ENCODE measurements at places on chromosomes 13 and 19.

DNA sequence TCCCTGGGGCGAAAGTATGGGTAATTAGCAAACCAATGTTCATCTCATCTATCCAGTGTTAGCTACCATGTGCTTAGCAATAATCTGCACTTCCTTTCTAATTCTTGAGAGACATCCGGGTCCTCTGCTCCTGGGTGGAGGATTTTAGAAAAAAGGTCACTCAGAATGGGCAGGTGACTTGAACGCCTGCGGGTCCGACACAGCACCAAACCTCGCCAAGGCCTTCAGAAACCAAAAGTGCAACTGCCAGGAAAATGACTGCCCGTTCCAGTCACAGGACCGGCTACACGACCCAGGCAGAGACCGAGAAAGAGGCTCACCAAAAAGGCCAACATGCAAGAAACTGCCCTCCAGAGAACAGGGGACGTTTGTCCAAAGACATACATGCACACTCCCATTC lies 39.9 kb downstream of the ZNF146 start:
- DNase-seq = no peak

DNA sequence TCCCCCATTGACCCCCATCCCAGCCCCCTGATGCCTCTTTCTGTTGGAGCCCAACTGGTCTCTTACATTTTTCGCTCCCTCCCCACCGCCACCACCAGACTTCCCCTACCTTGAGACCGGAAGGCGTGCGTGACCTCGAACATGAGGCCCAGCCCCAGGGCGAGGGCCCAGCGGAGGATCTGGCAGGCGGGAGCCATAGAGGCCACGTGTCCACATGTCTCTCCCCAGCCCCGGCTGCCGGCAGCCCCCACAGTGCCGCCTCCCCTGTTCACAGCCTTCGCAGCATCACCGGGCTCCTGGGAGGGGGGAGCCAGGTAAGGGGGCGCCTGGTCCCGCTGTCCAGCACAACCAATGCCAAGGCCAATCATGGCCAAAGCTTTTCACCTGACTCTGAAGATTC lies 5.0 kb downstream of the ADAMTS10 start:
- DNase-seq = no peak

GRCh38 chr13:99988529-99989275 lies 7.1 kb downstream of the ZIC2 start:
- DNase-seq = no peak

GRCh38 chr13:105165449-105166125 lies 1369.9 kb downstream of the EFNB2 start:
- DNase-seq = peak; percentile 1

- no peak for DNase-seq
These were observed 300.5 kb downstream of the SPRY2 start for GRCh38 chr13:80040196-80040980.

- no peak for DNase-seq
These were observed 14.9 kb upstream of the FEM1A start for GRCh38 chr19:4776436-4777211.

DNA sequence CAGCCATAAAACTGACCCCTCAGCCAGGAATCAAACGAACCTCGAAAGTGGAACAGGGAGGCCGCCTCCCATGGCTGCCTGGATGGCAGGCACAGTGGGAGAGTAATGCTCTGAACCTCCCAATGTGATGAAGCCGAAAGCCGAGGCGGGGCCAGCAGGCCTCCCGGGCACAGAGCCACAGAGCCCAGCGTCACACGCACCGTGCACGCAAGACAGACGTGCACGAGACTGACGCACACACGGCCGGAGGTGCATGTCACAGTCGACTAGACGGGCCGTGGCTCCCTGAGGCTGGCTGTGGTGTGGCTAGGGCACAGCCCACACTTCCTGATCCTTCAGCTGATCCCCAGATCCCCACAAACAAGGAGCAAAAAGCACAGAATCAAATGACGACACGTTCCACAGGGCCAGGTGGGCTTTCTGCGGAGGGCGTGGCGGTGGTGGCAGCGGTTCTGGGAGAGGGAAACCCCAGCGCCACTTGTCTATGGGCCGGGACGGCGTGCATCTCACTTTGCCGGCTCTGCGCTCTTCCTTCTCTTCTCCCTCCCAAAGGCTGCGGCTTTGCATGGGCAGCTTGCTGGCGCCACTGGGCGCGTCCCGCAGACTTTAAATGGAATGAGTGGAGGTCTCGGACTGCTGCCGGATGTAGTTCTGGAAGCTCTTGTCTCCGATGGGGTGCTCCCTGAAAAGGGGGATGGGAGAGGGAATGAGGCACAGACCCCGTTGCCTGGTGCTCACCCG lies 5.0 kb upstream of the C13orf46 start:
- no peak for DNase-seq

DNA sequence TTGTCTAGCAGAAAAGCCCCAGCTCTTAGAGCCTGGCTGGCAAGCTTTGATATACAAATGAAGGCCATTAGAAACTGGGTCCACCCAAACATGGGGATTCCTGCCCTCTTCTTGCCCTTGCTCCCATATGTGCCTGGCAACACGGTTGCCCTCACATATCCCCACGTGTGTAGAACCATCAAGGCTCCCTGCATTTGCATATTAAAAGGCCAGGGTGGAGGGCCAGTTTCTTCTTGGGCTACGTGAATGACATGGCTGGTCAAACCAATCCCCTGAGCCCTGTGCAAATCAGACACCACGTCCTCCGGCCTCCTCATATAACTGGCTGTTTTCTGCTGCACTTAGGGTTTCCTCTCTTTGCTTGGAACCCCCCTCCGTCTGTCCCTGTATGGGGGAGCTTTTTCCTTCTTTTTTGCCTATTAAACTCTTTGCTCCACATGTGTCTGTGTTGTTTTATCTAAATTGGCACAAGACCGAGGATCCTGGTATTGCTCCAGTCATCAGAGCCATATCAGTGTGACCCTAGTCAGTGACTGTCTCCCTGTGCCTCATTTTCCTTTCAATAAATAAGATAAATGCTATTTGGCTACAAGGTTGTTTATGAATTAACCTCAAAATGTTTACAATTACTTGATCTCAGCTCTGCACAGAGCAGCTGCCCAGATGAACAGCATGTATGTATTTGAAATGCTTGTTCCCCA lies 30.3 kb upstream of the CEACAM1 start:
- DNase-seq = no peak

GRCh38 chr13:112457485-112457884 lies 81.3 kb downstream of the SPACA7 start:
- DNase-seq = no peak

DNA sequence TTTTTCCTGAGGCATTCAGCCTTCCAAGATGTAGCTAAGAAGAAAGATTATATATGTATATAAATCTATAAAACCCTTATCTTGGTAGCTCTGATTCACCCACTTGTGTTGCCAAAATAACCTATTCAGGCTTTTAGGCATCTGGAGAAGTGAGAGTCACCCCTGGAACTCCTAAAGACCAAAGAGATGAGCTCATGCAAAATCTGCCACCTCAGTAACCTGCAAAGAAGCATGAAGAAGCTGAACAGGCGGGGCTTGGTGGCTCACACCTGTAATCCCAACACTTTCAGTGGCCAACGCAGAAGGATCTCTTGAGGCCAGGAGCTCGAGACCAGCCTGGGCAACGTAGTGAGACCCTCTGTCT lies 393.7 kb downstream of the FOXO1 start:
- no peak for DNase-seq

- DNase-seq = no peak
These were observed 153.8 kb upstream of the UBL3 start for GRCh38 chr13:30004204-30004603.

DNA sequence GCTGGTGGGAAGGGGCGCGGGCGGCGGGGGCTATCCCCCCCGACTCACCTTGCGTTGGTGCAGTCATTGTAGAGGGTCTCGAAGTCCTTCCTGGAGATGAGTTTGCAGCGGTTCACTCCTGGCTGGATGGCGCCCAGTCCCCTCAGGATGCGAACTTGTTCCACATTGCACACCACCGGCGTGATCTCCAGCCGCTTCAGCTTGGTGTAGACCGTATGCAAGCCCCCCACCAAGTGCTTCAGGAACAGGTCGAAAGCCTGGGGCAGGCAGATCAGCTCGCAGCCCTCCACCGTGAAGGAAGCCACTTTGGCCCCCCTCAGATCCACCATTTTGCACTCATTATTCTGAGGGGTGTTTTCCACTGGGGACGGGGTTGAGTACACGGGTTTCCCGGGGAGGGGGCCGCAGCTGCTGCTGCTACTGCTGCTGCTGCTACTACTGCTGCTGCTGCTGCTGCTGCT lies 1.1 kb downstream of the DACH1 start:
- peak; percentile 14 for DNase-seq

DNA sequence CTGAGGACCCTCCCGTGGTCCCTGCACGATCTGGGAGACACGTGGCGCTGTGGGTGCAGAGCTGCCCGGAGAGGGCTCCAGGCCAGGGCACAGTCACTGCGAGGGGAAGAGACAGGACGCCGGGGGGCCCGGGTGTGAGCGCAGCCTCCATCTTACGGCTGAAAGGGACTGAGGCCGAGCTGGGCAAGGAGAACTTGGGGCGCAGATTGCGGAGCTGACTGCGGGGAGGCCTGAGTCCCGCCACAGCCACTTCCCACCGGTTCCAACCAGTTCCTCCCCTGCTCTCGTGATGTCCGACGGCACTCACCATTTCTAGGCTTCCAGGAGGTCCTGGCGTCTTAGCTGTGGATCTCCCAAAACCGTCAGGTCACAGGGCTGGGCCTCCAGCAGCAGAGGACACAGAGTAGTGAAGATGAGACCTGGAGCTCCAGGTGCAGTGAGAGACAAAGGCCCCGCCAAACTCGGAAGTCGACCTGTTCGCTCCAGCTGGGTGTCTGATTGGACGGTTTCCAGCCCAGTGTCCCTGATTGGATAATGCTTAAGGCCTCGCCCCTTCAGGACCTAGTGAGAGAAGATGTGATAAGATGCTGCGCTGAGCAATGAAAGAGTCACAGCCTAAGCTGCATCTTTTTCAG lies 4.8 kb upstream of the ZNF253 start:
- peak; percentile 8 for DNase-seq

DNA sequence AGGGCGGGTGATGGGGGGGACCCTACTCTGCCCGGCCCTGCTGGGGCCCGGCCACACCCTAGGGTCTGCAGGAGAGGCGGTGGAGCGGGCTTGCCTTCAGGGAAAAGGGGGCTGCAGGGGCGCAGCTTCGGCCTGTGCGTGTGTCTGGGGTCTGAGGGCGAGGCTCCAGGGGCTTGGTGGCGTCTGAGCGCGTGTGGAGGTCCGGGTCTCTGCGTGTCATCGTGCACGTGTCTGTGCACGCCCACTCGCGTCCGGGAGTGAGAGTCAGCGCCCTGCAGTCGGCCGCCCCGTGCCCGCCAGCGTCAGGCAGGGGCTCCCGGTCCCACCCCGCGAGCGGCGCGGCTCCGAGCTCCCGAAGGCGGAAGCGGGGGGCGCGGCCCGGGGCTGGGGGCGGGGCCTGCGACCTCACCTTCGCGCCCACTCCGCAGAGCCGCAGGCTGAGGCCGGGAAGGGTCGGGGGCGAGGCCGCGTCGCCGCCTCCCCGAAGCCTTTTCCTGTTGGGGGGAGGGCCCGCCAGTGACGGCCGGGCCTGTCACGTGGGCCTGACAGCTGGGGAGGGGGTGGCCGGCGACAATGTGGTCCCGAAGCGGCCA lies at the start of gene ARHGAP45:
Gene ARHGAP45 (plus strand): TSS at position 420 of the 593 bp plus-strand sequence. CDS start 239 bp downstream, outside the sequence.
- DNase-seq = peak; percentile 87

- DNase-seq = no peak
These were observed 8.7 kb upstream of the TNFSF14 start for GRCh38 chr19:6678690-6679109.

DNA sequence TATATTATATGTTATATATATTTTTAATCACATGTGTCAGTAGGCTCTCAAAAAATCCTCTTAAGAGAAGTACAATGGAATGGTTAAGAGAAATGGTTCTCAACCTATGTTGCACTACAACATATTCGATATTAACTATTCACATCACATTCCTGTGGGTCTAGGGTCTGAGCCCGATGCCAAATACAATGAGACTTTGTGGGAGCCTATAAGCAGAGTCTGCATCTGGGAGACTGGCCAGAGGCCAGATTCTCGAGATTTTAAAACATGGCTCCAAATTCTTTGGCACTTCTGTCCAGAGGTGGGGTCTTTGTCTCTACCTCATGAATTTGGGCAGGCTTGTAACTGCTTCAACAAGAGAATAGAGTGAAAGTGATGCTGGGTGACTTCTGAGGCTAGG lies 79.4 kb upstream of the NBEA start:
- DNase-seq = no peak

DNA sequence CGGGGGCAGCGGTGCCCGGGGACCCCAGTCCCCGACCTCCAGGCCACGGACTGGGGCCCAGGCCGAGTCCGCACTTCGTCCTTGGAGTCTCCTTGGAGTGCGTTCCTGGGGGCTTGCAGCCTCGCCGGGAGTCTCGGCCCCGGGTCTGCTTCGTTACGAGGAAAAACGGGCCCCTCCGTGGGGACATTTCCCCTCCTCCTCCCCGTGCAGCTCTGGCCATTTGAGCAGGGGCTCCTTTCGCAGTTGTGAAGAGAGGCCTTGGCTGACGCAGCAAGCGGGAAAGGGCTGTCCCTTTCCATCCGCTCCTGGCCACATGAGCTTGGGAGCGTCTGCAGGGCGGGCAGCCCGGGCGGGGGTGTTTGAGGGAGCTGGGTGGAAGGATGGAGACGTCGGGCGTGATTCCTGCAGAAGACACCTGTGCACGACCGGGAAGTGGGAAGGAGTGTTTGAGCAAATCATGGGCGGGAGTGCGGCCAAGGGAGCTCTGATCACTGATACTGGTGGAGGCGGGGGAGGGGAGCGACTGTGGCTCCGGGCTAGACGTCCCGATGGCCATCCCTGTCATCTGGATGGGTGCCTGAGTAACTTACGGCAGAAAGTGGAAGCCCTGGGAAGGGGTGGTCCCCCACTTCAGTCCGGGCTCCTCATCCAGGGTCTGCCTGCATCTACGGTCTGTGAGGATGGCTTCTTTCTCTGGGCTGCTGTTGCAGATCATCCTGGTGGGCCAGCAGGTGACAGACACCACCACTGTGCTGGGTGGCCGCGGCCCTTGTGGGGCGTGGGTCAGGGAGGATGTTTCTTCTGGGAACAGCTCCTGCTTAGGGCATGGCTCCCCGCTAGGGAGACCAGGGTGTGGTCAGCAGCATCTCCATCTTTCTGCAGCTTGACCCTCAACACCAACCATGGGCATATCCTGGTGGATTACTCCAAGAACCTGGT lies 736 bp downstream of the GPI start:
- DNase-seq = peak; percentile 40

DNA sequence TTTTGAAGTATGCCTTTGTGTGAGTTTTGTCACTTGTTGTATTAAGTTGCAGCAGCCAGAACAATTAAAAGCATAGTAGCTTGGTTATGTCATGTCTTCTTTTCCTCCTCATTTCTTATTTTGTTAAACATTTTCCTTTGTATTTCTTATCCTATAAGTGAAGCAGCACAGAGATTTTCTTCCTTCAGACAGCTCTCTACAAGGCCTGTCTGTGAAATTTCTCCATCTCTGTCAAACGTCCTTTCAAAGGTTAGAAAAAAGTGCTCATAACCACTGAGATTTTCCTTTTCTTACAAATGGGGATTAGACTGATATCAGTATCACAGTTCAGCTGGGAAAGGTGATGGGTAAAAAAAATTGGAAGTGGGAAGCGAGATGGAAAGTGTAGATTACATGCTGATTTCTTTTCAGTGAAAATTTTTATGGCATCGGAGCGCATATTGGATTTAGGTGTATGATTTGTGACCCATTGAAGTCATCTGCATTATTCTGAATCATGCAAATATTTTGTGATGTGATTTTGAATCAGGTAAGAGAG lies 71.7 kb downstream of the GPC5 start:
- DNase-seq = no peak

All from GM10248 (cell line).